ENCODE measurements at places on chromosomes 7 and 10. TPM values are rescaled to one million over a fixed set of nuclear protein-coding genes. Genes with fewer than 3 reads are reported as not detected.

LIPK gene
- not detected for polyA plus RNA-seq

SPDYE11 gene
- 0.08 TPM for polyA plus RNA-seq

UPK3B gene
- polyA plus RNA-seq, result not detected

WDR86 gene
- polyA plus RNA-seq, result 3.1 TPM

PYROXD2 gene
- 5.6 TPM for polyA plus RNA-seq

AUTS2 gene
- 0.55 TPM for polyA plus RNA-seq

PKD2L1 gene
- 0.10 TPM for polyA plus RNA-seq

GRCh38 chr10:67664942-67665341 lies 31.1 kb downstream of the CTNNA3 start:
- DNase-seq, result no peak

- no peak for DNase-seq
Observed at GRCh38 chr7:81264116-81264515, 345.3 kb upstream of the SEMA3C start.

- DNase-seq, result no peak
Observed at GRCh38 chr7:24521917-24522623, 51.2 kb upstream of the PALS2 start.

GRCh38 chr10:132274986-132275385 lies 32.8 kb downstream of the STK32C start:
- no peak for DNase-seq

DNA sequence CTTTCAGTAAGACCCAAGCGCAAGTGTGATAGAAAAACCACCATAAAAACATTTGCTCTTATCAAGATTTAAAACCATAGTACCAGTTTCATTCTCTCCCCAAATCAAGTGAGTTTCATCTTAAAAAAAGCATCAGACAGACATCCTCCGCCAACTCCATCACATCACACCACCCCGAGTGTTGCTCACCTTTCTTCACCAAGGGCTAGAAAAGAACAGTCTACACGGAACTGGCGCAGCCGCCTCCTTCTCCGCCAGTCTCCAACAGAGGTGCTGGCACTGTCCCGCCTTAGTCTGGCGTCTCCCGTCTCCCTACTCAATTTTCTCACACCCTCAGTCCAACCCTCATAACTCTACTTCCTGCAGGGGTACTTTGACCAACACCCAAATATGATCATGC lies 46.9 kb upstream of the WIPI2 start:
- DNase-seq, result peak; percentile 21

GRCh38 chr7:1659696-1660095 lies 10.4 kb upstream of the ELFN1 start:
- no peak for DNase-seq

- no peak for DNase-seq
Observed at GRCh38 chr7:34281260-34281659, 375.9 kb downstream of the BMPER start.

DNA sequence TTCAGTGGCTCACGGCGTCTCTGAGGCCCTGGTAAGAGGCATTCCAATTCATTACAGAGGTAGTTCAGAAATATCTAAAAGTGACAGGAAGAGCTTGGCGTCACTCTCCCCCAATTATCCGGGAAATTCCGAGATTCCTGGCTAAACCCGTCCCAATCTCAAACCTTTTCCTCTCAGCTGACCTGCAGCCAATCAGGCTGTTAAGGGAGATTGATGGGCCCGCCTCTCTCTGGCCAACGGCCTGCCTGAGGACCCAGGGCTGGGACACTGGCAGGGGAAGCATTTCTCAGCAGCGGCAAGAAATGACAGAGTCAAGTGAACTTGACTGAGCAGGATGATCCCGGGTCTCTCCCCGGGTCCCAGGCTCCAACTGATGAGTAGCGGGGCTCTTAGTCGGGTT lies 72.3 kb downstream of the EBF3 start:
- DNase-seq, result no peak

All from naive thymus-derived CD4-positive, alpha-beta T cell (primary cell).